GM03348 (cell line): ENCODE measurements at places on chromosomes 11 and 22.

GRCh38 chr22:42515896-42516295, 3.7 kb downstream of the RRP7A start:
- DNase-seq: no peak

- DNase-seq: peak; percentile 37
Measured at GRCh38 chr22:44287121-44287693, 25.5 kb downstream of the SHISAL1 start.

DNA sequence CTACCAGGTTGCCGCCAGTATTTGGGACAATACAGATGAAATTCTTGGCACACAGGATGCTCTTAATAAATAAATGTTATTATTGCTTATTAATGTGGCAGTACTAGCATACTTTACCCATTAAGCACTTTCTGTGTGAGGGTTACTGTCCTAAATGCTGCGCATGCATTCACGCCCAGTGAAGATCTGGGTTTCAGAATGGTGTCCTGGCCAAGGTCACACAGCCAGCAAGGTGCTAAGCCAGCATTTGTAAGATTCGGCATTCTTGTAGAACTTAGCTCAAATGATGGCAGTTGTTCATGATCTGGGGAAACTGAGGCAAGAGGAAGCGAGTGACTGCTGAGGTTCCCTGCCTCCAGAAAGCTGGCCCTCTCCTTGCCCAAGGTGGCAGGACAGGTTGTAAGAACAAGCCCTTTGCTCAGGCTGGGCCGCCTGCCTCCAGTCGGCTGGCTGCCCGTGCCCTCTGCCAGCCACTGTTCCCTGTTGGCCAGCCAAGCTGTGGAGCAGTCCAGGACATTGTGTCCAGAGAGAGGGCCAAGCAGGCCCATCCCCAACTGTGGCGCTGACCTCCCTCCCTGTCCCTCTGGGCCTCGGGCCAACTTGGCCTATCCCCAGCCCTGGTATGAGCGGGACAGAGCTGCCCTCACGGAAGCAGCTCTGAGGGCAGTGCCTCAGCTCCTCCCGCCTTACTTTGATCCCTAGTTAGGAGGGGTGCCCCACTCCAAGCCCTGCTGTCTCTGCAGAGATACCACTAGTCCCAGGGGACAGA, 28.8 kb downstream of the TOB2 start:
- no peak for DNase-seq

- DNase-seq: no peak
Measured at GRCh38 chr22:19634226-19634975, 79.9 kb upstream of the SEPTIN5 start.

- no peak for DNase-seq
Measured at GRCh38 chr22:18113680-18114394, 3.2 kb downstream of the TUBA8 start.

GRCh38 chr11:27458182-27458581, 14.4 kb downstream of the LGR4 start:
- DNase-seq: no peak

DNA sequence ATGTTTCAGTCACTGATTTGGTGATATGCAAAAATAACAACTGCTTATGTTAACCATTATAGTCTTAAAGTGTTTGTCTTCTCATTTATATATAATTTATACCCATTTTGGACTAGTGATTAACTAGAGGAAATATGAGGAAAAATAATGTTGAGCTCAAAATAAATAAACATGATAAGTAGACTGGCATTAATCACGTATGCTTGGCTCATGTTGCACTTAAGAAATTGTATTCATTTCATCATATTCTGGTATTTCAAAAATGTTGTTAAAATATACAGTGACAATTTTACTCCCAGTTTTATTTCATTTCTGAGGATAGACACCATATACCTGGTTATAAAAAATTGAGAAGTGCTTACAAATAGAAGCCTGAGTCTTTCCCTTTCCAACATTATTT, 3.8 kb upstream of the OR10D3 start:
- no peak for DNase-seq

DNA sequence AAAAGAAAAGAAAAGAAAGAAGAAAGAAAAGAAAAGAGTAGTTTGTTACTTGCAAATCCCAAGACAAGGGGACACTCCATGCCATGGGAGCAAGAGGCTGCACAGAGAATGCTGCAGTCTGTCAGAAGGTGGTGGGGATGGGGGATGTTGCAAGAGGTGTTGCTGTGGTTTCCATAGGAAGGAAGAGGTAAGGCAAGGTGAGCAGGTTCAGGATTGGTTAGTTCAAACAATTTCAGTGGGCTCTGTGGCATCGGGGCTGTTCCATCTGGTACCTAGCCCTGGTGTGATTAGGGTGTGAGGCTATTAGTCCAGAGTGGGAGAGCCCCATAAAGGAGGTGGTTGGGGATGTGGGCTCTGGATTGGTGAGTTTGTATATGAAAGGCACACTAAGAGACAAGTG, 172.7 kb downstream of the BCR start:
- no peak for DNase-seq

DNA sequence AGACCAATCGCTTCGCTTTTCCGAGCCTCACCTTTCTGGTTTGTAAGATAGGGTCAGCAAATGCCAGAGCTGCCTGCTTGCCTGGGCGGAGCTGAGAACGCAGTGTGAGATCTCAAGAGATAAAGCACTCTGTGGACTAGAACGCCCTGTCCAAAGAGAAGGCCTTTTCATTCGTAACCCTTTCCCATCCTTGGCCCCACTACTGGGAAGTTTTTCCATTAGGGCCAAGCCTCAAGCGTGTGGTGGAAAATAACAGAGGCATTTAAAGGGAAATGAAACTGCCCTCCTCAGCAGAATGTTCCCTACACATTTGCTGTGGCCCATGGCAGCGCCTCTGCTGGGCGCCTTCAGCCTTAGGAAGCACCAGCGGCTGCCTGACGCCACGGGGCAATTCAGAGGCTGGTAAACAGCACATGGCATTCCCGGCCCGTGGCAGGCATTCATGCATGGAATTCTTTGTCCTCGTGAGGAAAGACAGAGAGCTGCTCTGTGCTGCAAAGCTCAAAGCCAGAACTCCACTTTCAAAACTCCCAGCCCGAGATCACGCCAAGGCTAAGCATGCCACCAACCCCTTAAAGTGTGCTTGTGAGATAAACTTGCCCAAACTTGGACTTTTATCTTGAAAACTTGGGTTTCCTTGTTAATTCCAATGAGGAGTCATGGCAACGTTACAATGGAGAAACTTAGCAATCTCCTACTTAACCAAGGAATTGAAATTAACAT, 38.1 kb downstream of the AHNAK start:
- peak; percentile 64 for DNase-seq

- DNase-seq: no peak
Measured at GRCh38 chr11:46743693-46744339, 24.8 kb downstream of the F2 start.

DNA sequence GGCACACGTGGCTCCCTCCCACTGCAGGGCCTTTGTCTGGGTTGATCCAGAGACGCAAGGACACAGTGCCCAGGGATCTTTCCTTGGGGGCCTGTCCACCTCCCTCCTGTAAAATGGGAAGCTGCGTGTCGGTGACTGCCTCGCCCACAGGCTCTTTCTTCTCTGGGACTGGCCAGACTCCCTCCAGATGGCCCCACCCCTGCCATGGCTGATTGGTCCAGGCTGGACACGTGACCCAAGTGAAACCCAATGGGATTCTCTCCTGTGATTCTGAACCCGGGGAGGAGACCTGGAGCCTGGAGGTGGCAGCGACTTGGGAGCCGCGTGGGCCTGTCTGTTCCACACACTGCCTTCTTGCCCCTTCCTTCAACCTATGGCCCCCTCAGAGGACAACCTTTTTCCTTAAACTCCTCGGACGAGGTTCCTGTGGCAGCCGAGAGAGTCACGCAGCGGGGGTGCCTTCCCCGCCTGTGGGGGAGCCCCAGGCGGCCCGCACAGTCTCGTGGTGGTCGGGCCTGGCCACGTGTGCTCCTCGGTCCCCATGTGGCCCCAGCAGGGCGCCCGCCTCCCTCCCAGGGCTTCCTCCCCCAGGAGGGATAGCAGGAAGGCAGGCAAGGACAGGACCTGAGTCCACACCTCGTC, 12.4 kb upstream of the MPPED1 start:
- DNase-seq: no peak

GRCh38 chr11:27328614-27329013, 34.4 kb downstream of the CCDC34 start:
- DNase-seq: no peak

DNA sequence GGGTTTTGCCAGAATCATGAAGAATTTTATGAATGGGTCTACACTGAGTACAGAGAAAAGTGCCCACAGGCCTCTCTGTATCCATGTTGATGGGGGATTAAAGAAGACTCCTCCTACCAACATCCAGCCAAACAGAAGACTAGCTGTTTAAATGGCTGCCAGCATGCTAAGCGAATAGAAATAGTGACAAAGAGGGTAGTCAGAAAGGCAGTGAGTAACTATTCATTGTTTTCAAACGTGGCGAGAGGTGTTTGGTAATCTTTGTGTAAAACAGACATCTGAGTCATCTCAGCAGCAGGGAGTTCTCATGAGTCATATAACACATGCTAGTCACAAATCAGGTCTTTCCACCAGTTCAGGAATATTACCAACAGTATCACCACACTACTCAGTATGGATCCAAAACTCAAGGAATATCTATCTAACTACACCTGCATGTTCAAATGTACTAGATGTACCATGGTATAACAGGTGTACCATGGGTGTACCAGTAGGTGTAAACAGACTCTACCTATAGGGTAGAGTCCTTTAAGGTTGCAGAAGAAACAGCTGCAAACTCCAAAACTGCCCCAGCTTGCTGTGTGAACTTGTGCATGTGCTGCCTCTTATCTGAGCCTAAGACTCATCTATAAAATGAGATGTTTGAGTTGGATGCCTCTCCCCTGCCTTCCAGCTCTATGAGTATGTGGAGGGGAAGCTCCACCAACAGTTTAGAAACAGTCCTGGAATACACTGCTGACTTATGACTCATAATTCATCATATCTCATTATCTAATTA, 82.0 kb downstream of the SLC1A2 start:
- DNase-seq: peak; percentile 87

GRCh38 chr22:27164781-27165503, 507.6 kb downstream of the MIAT start:
- DNase-seq: no peak

GRCh38 chr11:126282736-126283591, at the start of gene TIRAP:
Gene TIRAP, plus strand, starts transcription at chr11:126283093. Its CDS starts 7,802 bp downstream, at chr11:126290895.
- DNase-seq: peak; percentile 90

DNA sequence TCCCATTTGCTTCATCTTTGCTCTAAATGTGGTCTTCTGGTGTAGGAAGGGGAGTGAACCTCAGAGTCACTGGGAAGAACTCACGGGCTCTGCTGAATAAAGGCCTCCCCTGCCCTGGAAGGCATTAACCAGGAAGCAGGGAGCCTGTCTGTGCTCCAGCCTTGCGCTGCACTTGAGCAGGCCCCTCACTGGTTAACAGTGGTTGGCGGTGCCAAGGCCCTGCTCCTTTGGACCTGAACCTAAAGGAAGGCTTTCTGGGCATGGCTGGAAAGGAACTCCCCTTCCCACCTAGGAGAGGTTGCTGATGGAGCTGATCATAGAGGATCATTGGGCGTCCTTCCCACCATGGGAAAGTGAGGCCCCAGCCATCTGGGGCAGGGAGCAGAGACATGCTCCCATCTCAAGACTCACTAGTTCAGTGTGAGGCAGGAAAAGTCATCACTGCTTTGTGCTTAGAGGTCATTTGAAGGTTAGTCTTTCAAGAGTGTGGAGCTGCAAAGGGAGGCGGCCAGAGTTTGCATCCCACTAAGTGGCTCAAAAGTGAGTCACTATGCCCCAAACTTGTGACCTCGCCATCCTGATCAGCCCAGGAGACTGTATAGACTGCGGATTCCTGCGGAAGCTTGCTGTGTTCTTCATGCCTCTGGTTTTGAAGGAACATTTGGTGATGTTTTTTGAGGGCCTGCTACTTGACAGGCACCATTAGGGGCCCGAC, 50.4 kb downstream of the DBX1 start:
- DNase-seq: no peak

DNA sequence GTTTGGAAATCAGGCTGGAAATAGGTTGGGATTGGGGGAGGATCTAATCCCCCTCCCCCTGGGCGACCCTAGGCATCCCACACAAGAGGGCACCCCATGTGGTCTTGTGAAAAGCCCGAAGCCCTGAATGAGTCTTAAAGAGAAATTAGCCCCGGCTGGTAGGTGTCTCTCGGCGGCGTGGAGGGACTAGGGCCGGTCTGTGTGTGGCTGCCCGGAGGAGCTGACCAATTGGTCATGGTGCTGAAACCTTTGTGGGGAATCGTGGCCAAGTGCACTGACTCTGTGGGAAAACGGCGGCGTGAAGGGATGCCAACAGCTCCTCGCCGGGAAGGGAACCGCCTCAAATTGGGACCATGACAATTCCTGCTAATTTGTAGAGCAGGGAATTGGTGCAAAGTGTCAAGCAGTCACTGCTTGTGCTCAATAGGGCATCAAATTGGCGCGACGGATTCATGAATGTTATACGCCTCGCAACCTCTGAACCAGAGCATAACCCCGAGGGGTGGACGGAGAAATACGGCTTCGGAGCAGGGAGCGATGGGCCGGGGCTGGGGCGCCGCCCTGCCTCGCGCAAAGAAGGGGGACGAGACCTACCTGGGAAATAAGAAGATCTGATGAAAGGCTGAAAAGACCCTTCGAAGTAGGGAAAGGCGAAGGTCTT, 1.5 kb downstream of the DBX1 start:
- peak; percentile 85 for DNase-seq

- DNase-seq: no peak
Measured at GRCh38 chr11:68399916-68400315, 60.6 kb upstream of the PPP6R3 start.

DNA sequence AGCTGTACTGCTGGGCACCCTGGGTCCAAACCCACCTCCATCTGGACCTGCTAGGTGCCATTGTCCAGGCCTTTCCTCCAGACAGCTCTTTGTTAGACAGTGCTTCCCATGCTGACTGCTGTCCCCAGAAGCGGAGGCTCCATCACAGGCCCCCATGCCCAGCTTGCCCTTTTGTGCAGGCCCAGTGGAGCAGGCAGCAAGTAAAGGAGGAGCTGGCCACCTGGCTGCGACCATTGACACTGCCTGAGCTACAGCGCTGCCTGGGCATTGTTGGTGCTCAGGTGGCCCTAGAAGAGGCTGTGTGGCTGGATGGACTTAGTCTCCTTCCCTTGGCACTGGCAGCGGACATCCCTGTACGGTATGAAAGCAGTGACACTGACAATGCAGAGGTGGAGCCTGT, 1.5 kb downstream of the DNHD1 start:
- no peak for DNase-seq

- no peak for DNase-seq
Measured at GRCh38 chr11:122391049-122391448, 264.5 kb upstream of the UBASH3B start.

- peak; percentile 19 for DNase-seq
Measured at GRCh38 chr11:64268025-64268892, 16.2 kb downstream of the BAD start.

- no peak for DNase-seq
Measured at GRCh38 chr11:13782390-13783075, 114.1 kb downstream of the FAR1 start.

DNA sequence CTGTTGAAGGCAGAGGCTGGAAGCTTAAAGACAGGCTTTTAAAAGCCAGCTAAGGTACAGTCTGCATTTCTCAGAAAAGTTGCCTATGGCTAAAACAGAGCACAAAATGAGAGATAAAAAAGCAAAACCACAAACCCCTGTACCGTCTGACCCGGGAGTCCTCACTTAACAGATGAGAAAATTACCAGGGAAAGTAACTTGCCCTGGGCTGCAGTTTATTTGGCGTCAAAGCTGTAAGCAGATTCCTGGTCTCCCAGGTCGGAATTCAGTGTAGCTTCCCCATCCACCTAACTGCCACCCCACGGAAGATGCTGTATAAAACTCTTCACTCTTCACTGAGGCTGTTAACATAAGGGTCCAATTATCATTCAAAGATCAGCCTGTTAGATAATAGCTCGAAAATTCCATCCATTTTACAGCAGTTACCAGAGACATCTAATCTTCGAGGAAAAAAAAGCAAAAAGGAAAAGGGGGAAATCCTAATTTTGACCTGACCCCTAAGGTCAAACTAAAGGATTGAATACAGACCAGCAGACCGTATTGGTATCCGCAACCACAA, 1.5 kb downstream of the TCF20 start:
- peak; percentile 36 for DNase-seq
